Activated CD8-positive, alpha-beta memory T cell treated with anti-CD3 and anti-CD28 coated beads, Interleukin-2, amount 50 U/mL, for 4 hours (primary cell): ENCODE measurements at places on chromosomes 11 and 22.

- no peak for DNase-seq
These were observed 303.0 kb downstream of the ST3GAL4 start for GRCh38 chr11:126658306-126659056.

- DNase-seq: no peak
These were observed 109.0 kb upstream of the NNMT start for GRCh38 chr11:114187173-114187572.

DNA sequence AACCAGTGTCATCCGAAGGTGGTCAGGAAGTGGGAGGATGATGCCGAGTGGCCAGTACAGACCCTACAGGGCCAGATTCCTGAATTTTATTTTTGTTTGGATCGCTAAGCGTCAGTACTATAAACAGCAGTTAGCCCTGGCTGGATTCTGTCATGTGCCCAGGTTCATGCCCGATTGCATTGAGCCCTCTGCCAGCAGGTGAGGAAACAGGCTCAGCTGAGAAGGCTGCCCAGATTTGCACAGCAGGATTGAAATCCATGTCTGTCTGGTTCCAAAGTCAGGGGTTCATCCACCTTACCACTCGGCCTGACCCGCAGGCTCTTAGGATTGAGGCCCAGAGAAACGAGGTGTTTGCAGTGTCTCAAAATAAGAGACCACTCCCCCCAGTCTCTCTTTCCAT lies 9.1 kb upstream of the TBC1D22A start:
- DNase-seq: no peak

GRCh38 chr11:120052196-120052775 lies 85.6 kb downstream of the TRIM29 start:
- DNase-seq: no peak

GRCh38 chr22:36831206-36831605 lies 14.4 kb upstream of the PVALB start:
- no peak for DNase-seq

DNA sequence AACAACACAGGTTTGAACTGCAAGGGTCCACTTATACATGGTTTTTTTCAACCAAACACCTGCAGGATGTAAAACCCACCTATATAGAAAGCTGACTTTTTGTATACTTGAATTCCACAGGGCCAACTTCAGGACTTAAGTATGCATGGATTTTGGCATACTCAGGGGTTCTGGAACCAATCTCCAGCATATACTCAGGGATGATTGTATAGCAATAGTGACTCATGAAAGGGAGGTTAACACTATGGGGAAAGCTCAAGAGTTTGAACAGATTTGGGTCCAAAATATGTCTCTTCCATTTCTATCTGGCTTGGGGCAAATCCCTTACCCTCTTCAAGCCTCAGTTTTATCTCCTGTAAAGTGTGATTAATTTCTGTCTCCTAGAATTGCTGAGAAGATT lies 94.9 kb downstream of the MICAL2 start:
- DNase-seq: no peak

DNA sequence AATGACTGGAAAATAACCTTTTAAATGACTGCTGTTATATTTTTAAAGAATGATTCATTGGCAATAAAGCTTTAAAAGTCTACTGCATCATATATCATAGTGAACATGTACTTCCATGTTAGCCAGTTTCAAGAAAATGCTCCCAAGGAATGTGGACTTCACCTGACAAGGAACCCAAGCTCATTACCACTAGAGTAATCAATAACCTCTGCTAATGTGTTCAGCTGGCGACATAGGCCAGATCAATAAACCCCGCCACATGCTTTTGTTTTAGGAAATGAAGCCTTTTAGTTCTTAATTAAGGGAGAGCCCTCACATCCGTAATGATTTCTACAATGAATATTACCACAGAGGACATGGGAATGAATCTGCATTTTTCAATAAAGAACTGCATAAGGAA lies 1219.9 kb upstream of the CNTN5 start:
- no peak for DNase-seq

DNA sequence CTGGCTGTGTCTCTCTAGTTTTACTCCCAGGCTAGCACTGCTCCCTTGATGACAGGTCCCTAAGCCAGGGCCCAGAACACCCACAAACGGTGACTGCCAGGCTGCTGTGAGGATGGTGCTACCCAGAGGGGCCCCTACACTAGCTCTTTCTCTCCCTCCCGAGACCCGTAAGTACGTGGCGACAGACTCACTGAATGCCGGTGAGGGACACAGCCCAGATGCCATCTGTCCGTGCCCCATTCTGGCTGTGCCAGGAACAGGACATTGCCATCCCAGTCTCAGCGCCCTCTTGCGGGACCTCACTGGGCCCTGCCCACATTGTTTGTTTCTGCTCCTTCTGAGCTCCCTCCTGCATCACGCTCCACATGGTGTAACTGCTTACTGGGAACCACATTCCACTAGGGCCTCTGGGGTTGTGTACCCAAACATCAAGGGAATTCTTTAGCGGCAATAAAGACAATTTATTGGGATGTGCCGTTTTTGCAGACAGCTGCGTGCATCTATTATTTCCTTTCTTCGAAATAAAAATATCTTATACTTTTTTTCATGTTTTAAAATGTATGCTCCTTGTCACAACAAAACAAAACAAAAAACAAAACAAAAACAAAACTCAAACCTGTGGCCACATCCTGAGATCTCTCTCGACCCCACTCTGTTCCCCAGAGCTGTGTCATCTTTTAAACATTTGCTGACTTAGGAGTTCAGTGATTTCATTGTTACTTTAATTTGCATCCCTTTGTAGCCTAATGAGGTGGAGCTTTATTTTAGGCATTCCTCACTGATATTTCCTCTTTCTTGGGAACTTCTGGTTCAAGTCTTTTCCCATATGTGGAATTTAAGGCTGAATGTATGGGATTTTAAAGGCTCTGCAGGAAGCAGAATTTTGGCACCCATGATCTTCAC lies 4.4 kb upstream of the TPCN2 start:
- DNase-seq: no peak

DNA sequence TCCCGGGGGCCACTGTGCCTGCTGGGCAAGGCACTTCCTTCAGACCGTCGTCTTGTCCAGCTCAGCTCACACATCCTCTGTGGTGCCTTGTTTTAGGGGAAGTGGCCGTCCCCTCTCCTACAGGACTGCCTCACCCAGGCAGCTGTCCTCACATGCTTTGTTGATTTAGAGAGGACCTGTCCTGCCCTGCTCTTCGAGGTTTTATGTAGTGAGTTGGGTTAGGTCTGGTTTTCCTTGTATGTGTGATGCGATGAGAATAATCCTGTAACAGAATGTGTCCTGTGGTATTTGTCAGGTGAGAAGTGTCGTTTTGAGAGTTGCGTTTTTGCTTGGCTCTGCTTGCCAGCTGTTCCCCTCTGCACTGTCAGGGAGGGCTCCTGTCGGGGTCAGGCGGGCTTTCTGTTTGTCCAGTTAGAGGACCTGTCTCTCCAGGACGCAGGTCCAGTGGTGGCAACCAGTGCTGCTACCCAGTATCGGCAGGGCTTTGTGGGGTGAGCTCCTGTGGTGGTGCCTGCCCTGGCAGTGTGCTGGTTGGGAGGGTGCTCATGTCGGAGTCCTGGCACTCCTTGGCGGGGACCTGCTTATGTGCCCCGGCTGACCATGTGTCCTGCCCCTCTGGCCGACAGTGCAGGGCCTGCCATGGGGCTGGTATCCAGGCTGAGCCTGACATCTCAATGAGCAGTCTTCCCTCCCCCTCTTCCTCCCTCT lies 41.3 kb downstream of the MUC6 start:
- no peak for DNase-seq

DNA sequence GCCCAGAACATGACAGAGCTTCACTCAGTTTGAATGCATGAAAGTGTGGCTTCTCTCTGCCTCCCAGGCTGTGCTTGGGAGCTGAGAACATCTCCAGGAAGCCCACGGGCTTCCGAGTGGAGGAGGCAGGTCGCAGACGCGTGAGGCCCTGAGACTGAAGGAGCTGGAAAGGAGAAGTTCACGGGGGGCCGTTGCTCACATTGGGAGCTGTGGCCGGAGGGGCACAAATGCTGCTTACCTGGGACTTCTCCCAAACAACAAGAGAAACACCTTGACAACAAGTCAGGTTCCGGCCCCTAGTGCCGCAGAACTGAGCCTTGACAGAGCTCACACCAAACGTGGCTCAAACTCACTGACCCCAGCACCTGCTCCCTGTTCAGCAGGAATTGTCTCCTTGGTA lies 207.0 kb downstream of the BRD1 start:
- DNase-seq: no peak

- DNase-seq: no peak
These were observed 5.7 kb upstream of the TMEM41B start for GRCh38 chr11:9320047-9320446.
